Fibroblast of the aortic adventitia (primary cell): ENCODE measurements at places on chromosomes 13 and 19. TPM values are rescaled to one million over a fixed set of nuclear protein-coding genes. Genes with fewer than 3 reads are reported as not detected.

Gene FLT1
- total RNA-seq = 0.36 and 1.3 TPM in 2 replicates

Gene DACH1
- 0.08 and 0.09 TPM in 2 replicates for total RNA-seq

Gene ELSPBP1
- total RNA-seq = not detected in 2 replicates

Gene CCDC70
- total RNA-seq = not detected in 2 replicates

Gene OR7D2
- total RNA-seq = not detected in 2 replicates

DNA sequence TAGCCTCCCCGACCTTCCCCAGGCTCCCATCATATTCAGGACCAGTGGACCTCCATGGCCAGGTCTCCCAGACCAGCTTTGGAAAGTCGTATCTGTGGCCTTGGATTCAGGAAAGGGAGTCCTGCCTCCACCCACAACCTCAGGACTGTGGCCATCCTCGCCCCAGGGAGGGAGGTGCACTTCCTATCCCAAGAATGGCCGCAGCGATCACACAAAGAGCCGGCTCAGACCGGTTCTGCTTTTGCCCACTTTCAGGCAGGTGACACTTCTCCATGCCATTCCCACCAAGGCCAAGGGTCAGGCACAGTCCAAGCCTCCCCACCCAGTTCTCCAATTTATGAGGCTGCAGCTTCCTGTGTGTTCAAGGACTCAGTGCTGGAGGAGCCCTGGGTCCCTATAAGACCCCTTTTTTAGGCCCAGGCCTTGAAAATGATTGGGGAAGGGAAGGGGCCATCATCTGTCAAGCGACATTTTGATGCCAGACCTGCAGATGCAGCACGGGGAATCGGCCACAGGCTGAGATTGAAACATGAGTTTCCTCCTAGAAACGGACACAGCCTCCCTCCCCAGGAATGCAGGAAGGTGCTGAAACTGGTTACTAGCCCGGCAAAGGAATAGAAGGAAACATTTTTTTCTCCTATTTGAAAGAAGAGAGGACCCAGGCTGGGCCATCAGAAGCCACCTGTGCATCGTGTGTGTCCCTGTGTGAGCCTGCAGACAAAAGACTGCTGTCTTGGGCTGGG lies 65.6 kb upstream of the USE1 start:
- DNase-seq = no peak

GRCh38 chr13:20000062-20000552 lies 41.6 kb downstream of the ZMYM2 start:
- no peak for DNase-seq

- peak; percentile 60 for DNase-seq
Observed at GRCh38 chr19:6233056-6233826, 46.5 kb downstream of the MLLT1 start.

GRCh38 chr19:47239610-47240296 lies 8.8 kb upstream of the BBC3 start:
- no peak for DNase-seq

GRCh38 chr13:74129500-74130191 lies 4.6 kb downstream of the KLF12 start:
- peak; percentile 18 for DNase-seq

- no peak for DNase-seq
Observed at GRCh38 chr19:54429545-54430227, 14.4 kb downstream of the TTYH1 start.

- no peak for DNase-seq
Observed at GRCh38 chr13:35252536-35253205, 223.8 kb downstream of the MAB21L1 start.

GRCh38 chr19:4578552-4579248 lies 19.2 kb upstream of the SEMA6B start:
- DNase-seq = no peak

DNA sequence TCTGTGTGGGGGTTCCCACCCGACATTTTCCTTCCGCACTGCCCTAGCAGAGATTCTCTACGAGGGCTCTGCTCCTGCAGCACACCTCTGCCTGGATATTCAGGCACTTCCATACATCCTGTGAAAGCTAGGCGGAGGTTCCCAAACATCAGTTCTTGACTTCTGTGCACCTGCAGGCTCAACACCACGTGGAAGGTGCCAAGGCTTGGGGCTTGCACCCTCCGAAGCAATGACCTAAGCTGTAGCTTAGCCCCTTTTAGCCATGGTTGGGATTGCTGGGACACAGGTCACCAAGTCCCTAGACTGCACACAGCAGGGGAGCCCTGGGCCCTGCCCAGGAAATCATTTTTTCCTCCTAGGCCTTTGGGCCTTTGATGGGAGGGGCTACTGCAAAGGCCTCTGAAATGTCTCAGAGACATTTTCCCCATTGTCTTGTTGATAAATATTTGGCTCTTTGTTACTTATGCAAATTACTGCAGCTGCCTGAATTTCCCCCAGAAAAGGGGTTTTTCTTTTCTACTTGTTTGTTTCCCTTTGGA lies 1004.8 kb downstream of the OLFM4 start:
- DNase-seq = no peak
